Left ventricle myocardium inferior (tissue), 1 donor: ENCODE measurements at places on chromosomes 3 and 15.

- no peak for DNase-seq
These were observed 2.6 kb downstream of the ATP8B4 start for GRCh38 chr15:50116477-50116876.

GRCh38 chr3:34155666-34156065 is 357.2 kb downstream of the PDCD6IP start:
- DNase-seq, result no peak

GRCh38 chr3:125108833-125109535 is 53.2 kb upstream of the HEG1 start:
- no peak for DNase-seq

- DNase-seq, result no peak
These were observed 18.5 kb downstream of the C3orf85 start for GRCh38 chr3:109154979-109155378.

DNA sequence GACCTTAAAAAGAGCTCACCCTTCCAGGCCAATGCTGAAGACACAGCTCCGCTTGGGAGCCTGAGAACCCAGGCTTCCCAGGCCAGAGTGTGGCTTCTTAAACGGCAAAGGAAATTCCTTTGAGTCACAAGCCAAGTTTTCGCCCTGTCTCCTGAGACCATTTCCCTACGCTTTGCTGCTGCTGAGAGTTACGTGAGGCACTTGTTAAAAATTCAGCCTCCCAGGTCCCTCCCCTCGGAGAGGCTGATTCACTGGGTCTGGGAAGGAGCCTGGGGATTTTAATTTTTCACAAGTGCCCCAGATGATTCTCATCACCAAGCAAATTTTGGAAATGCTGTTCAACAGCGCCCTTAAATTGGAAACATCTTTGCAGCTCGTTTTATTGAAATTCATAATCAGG is 25.5 kb downstream of the RLBP1 start:
- no peak for DNase-seq

DNA sequence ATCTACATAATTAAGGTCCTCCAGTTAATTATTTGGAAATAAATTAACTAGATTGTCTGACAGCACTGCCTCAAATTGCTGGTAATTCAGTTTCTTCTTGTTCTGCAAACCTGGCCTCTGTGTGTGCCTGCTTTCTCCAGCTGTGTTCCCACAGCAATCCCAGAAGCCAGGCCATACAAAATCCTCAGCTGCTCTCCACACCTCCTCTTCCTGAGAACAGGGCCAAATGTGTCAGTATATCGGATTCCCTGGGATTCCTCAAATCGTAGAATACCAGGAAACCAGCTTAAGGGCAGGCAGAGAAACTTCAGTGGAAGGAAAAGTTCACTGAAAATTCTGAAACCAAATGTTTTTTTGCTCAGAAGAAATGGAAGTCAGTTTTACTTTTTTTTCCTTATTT is 261.4 kb downstream of the ZMAT3 start:
- no peak for DNase-seq

DNA sequence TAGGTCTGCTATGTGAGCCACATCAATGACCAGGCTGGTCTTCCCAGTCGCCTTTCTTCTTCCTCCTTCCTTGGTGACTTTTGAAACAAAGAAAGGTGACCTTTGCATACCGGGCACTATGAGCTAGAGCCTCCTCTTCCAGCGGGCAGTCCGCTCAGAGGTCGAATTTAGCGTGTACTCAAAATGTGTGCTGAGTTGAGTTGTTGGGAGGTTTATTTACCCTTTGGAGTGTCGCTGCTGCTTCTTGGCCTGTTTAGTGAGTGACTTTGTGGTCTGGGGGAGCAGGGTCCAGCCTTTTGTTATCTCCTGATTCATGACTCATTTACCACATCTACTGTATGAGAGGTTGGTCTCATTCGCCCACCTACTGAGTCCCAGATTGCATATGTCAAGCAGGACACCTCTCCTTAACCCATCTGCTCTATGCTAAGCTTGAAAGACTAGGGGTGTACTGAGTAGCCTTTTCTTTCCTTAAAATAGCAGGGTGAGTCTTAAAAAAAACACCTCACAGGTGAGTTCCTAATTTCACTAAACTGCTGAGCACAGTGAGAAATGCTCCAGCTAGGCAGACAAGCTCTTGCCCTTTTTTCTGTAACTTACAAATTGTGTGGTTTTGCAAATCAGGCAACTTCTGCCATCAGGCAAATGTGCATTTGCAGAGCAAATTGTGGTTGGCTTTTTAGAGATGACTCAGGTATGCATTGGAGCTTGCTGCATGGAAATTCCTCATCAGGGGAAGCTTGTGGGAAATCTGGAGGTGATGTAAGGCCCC is 3.2 kb upstream of the SIAH2 start:
- DNase-seq, result no peak

DNA sequence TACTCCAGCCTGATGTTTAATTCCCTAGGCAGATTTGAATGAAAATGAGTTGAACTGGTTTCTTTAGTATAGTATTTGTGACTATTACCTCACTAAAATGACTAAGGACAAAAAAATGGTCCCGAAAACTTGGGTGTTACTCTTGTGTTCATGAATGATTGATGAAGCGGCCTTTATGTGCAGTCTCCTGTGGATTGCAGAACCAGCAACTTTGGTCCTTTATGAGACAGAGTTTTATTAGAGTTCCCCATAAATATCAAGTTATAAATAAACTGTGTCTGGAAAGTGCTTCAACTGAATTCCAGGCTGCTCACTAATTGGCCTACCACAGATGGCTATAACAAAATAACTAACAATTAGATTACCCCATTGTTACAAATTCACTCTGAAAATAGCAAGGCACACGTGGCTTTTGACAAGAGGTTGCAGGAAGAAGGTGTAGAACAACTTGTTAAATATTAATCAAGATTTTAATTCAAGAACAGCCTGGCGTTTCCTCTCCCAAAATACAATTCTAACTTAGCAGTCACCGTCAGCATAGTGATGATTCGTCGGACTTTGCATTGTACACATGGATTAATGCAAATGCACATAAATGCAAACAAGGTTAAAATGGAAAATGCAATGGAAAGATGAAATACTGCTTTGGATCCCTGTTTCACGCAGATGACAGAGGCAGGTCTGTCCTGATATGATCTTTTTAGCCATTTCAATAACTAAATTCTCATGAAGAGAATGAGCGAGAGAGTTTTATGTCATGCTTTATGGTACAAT is 567.3 kb upstream of the ZNF717 start:
- DNase-seq, result no peak

DNA sequence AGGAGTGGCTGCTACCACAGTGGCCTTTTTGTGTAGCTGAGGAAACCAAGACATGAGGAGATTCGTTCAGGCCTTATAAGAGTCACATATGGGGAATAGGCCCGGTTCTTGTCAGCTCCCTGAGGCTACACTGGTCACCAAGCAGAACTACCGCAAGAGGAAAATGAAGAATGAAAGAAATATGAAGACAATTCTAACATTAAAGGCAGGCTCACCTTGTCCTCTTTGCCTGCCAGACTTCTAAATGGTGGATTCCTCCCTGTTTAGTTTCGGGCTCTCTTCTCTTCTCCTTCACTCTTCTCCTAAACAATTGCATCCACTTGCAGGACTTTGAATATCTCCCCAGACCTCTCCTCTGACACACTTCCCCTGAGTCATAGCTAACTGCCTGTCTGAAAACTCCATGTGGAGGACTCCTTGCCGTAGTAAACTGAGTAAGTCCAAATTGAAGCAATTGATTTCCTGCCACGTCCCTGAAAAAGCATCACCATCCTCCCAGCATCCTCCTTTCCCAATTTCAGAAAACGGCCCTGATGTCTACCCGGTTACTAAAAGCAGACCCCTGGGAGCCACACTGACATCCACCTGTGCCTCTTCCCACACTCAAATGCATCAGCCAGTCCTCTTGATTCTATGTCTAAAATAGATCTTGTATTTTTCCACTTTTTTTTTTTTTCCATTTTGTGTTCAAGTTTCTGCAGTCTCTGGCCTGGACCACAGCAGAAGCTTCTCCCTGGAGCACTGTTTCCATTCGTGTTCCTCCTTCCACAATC is 30.3 kb upstream of the VEPH1 start:
- DNase-seq, result no peak

- no peak for DNase-seq
These were observed 198.6 kb upstream of the NR2E3 start for GRCh38 chr15:71611553-71612396.

- no peak for DNase-seq
These were observed 266.7 kb downstream of the LRTM1 start for GRCh38 chr3:54661151-54661550.

GRCh38 chr15:71362987-71363968 is 248.0 kb downstream of the THSD4 start:
- DNase-seq, result no peak

DNA sequence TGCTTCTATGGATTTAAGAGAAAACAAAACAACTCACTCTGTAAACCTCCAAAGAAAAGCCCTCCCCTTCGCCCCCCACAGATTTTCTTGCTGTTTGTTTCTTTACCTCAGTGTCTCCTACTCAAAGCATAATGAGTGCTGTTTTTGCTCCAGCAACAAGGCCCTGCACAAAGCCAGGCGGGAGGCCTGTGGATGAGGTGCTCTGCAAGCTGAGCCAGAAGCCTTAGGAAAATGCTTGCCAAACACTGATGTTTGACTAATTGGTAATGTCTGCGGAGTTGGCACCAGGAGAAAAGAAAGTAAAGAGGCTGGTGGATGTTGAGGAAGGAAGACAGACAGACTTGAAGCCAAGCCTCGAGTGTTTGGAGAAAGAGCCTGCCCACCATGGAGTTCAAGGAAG is 99.7 kb downstream of the RARB start:
- DNase-seq, result no peak

DNA sequence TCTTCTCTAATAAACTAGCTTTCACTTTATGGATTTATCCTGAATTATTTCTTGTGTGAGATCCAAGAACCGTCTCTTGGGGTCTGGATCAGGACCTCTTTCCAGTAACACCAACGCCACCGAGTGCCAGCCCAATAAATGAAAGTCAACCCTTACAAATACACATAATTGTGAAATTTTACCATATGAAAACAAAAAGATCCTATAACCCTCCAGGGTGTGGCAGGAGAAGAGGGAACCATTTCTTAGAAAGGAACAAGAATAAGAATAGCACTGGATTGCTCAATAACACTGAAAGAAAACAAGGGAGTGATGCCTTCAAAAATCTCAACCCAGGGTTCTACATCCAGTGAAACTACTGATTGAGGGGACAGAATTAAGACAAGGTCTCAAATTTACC is 51.6 kb upstream of the ACKR4 start:
- DNase-seq, result no peak

GRCh38 chr3:127903611-127904375 is 11.2 kb upstream of the KBTBD12 start:
- DNase-seq, result no peak

DNA sequence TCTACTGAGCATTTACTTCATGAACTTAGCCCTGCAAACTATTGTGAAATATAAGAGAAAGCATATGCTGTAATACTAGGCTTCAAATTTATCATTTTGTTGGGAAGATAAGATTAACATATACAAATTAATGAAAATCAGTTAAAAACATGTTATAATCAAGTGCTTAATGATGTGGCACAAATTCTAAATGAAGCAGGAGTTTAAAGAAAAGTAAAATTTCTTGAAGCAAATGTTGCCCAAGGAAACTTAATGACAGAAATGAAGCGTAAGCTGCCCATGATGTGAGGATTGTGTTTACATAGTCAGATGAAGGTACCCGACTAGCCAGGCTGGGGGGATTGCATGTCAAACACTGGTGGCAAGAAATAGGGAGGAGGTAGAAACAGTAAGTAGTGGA is 103.1 kb upstream of the GAP43 start:
- DNase-seq, result no peak

- DNase-seq, result no peak
These were observed 23.8 kb upstream of the TRAK1 start for GRCh38 chr3:42067326-42067725.

DNA sequence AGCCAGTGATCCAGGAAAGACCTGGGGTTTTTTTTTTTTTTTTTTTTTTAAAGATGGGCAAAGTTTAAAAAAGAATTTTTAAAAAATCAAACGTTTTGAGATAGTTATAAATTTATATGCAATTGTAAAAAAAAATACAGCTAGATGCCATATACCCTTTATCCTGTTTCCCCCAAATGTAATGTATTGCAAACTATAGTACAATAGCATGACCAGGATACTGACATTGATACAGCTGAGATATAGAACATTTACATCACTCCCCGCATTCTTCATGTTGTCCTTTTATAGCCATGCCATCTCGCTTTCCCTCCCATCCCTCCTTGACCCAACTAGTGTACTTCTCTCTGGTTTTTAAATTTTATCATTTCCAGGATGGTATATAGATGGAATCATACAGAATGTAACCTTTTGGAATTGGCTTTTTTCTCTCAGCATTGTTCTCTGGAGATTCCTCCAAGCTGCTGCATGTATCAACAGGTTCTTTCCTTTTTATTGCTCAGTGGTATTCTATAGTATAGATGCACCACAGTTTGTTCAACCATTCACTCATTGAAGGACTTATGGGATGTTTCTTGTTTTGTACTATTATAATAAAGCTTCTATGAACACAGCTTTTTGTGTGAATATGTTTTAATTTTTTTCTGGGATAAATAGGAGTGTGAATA is 104.9 kb downstream of the CGNL1 start:
- DNase-seq, result no peak

DNA sequence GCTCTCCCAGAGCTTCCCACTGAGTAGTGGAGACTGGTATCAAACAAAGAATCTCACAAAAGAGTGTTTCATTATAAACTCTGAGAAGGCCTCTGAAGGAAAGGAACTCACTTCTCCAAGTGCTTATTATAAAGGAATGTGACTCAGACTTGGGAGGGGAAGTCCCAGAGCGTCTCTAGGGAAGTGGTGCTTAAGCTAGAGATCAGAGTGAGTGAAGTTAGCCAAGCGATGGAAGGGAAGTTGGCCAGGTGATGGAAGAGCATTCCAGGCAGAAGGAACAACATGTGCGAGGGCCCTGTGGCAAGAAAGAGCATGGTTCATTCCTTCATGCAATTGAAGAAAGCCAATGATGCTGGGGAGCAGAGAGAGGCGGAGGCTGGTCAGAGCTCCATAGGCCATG is 2.3 kb downstream of the XYLB start:
- no peak for DNase-seq

GRCh38 chr15:31195871-31196270 is 94.3 kb upstream of the TRPM1 start:
- DNase-seq, result no peak

GRCh38 chr3:62084558-62084957 is 288.8 kb downstream of the FEZF2 start:
- no peak for DNase-seq

DNA sequence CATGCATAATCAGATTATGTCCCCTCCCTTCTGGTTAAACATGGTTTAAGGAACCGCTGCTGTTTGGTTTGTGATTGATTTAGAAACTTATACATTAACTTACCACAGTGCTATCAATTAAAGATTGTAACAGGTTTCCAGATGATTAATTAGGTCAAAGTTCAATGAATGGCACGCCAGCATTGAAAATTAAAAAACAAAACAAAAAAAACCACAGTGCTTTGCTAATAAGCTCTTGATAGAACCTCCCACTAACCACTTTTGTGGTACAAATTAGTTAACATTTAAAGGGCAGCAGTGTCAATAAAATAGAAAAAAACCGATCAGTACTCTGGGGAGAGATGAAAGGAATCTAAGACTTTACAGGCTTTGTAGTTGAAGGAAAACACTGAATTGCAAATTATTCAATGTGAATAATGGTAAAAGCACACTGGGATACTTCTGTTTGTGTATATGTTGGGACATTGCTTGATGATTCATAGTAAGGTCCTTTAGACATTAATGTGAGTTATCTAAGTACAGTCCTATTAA is 7.6 kb upstream of the C3orf38 start:
- no peak for DNase-seq
